Hematopoietic multipotent progenitor cell treated with erythropoietin and hydrocortisone succinate and interleukin-3 and kit ligand, for 4 days (in vitro differentiated cells): ENCODE measurements at places on chromosomes 12 and 14.

DNA sequence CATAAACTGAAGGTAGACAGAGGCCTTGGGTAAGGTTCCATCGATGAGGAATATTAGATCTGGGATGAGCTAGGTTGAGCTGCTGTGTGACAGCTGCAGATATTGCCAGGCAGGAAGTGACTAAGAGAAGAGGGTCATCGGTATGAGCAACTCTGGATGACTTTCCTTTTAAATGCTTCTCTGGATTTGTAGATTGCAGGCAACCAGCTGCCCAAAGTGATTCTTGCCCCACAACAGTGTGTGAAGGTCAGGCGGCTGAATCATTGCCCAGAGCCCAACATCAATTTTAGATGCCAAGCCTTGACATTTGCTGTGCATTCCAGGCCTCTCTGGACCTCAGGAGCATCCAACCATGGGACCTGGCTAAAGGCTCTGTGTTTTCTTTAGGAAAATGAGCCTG lies 255.9 kb downstream of the DPF3 start:
- no peak for DNase-seq

- DNase-seq = no peak
Measured at GRCh38 chr12:90499795-90500194, 455.2 kb downstream of the CCER1 start.

DNA sequence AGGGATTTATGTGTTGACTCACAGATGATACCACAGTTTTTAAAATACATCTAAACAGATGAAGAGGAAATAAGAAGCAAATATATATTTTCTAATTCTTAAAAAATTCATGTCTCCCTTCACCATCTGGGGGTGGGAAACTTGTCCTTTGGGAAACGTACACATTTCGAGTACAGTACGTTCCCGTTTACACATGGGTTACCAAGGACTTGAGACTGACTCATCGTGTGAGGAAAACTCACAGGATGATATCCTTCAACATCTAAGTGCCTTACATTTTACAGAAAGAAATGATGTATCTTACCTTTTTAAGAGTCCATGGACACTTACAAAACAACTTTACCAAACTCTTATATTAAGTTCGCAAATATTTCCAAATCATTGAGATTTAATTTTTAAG lies 16.0 kb upstream of the FBLN5 start:
- DNase-seq = no peak

DNA sequence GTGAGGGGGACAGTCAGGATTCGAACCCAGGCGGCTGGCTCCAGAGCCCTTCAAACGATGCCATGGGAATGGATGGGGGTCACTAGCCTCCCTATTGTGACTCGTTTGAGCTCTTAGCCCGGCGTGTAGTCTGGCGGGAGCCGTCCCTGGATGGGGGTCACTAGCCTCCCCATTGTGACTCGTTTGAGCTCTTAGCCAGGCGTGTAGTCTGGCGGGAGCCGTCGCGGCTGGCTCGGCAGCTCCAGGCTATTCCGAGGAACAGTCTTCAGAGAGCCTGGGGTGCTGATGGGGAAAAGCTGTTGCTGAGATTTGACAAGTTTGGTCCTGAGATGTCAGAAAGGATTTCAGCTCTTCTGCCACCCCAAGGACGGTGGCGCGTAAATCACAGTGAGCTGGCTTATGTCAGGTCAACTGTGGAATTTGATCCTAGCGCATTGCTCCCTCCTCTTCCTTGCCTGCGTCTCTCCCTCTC lies 58.3 kb downstream of the CALM1 start:
- DNase-seq = no peak

GRCh38 chr14:48035836-48036235 lies 360.4 kb upstream of the MDGA2 start:
- no peak for DNase-seq

DNA sequence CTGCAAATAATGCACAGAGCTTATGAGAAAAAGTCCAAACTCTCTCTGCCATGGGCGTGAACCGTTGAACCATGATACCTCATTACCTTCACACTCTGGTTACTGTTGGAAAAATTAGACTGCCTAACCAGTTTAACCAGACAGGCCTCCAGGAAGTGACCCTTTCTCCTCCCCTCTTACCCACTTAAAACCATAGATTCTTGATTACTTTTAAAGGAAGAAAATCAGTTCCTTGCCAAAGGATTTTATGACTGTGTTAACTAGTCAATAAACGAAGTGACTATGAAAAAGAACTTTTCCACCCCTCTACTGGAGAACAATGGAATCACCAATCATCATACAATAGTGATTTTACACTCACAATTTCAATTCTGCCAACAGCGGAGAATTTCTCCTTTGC lies 254.0 kb upstream of the ATP2B1 start:
- DNase-seq = peak; percentile 30

- DNase-seq = no peak
Measured at GRCh38 chr14:53027041-53027440, 76.2 kb upstream of the FERMT2 start.

DNA sequence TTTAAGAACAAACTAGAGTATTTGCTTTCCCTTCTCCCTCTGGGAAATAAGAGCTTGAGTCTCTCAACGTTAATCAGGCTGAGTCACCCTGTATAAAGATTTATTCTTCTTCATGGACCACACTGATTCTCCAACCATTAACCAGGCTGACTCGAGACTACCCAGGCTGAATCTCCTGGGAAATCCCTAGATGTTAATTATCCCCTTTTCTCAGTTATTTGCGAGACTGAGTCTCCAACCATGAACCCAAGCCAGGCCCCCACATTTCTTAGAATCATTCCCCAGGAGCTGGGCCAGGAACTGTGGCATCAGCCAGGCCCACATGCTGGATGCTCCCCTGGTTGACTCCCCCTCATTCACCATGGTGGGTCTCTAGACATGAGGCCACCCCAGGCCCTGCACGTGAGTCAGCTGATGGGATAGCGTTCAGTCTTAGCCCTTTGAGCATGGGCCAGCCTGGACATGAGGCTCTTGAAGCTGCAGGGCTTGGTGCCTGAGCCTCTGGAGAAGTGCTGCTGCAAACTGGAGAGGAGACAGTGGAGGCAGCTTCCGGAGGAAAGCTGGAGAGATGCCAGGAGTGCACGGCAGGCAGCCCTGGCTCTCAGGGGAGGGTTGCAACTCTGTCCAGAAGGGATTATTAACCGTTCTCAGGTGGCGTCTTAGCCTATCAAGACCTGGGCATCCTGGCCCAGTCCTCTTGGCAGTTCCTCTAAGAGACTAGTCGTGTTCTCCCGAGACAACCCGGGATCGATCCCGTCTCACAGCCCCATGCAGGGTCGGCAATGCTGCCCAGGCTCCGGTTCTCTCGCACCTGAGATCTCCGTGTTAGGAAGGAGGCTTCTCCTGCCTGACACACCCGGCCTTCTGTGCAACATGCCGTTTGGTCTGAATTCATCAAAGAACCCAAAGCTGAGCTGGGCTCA lies 296.6 kb downstream of the ADGRD1 start:
- no peak for DNase-seq

GRCh38 chr14:61392297-61392696 lies 70.9 kb downstream of the PRKCH start:
- no peak for DNase-seq

DNA sequence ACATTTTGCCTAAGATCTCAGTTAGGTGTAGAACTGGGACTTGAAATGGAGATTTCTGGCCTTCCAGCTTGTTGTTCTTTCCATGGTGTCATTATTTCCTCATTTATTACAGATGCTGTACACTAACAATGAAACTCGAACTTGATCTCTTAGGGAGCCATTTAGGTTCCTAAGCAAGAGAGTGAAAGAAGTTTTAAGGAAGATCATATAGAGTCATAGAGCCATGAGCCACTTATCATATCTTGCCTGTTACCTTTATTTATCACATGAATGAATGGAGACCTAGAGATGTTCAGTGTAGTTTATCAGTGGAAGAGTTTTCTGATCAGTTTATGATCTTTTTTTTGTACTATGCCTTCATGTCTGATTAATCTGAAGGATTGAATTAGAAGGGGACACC lies 9.9 kb downstream of the HELB start:
- DNase-seq = no peak

- DNase-seq = no peak
Measured at GRCh38 chr14:68405961-68406360, 386.9 kb downstream of the ZFP36L1 start.

GRCh38 chr12:132278401-132279183 lies 50.8 kb downstream of the GALNT9 start:
- no peak for DNase-seq

DNA sequence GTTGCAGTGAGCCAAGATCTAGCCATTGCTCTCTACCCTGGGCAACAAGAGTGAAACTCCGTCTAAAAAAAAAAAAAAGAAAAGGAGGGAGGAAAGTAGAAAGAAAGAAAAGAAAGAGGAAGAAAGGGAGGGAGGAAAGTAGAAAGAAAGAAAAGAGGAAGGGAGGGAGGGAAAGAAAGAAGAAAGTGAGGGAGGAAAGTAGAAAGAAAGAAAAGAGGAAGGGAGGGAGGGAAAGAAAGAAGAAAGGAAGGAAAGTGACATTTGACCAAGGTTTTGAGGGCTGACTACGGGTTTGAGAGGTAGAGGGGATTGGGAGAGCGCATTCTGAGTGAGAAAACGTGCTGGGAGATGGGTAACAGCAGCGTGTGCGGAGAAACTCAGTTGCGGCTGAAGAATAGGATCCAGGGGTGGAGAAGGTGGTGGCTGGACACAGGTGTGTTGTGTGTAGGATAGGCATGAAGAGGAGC lies 521 bp upstream of the PAPLN start:
- DNase-seq = no peak
